LHCN-M2 (cell line): ENCODE measurements at places on chromosomes 13 and 19. TPM values are rescaled to one million over a fixed set of nuclear protein-coding genes. Genes with fewer than 3 reads are reported as not detected.
A peak's percentile ranks its signal among the peaks of the same experiment; 100 is the strongest.

GRCh38 chr13:88840085-88840484 lies 1168.9 kb downstream of the SLITRK5 start:
- no peak for DNase-seq

DNA sequence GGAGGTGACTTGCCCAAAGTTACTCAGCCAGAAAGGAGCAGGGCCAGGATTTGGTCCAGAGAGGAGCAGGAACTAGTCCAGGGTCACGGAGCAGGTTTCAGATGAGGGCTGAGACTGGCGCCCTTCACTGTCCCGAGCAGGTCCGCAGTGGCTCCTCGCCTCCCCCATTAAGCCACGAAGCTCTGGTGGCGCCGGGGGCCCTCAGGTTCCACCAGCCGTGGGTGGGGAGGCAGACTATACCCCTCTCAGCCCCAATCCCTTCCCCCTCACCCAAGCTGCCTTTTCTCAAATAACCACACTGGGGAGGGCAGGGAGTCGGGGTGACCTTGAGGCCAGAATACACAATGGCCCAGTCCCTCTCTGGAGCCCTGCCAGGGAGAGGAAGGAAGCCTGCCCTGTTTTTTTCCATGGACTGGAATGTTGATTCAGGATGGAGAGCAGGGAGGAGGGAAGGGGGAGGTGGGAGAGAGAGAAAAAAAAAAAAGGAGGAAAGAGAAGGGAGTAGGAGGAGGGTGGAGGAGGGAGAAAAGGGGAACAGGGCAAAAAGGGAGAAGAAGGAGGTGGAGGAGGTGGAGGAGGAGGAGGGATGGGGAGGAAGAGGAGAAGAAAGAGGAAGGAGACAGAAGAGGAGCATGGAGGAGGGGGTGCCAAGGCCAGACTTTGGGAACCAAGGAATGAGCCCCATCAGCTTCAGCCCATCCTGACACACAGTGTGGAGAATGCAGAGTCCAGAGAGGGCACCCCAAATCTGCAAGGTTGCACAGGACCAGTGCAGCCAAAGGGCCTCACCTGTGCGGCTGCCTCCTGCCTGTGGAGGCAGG lies 19.7 kb downstream of the CEACAM16 start:
- peak; percentile 51 for DNase-seq

KLF5 gene
- total RNA-seq: 9.7 and 18.6 TPM in 2 replicates

POLR2I gene
- total RNA-seq: 56.0 and 56.1 TPM in 2 replicates

DNA sequence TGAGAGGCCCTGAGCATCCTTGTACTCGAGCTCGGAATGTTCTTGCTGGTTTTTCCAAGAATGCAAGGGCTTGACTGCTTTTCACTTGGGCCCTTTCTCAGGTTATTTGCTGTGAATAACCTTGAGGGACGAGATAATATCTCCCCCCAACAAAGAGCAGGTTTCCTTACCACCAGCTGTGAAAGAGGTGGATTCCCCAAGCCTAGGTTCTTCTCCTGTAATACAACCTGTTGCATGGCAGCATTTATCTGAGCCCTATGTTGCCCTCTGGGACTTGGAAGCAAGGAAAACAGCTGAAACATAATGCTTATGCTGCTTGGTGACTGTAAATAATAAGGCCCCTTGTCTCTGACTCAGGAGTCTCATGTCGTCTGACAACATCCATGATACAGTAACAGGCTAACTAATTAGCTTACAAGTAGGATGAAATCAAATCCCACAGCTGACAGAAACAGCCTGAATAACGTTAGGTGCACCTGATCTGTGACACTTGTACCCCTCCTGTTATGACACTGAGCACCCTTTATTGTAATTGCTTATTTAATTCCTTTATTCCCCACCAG lies 43.6 kb upstream of the RCBTB2 start:
- no peak for DNase-seq

- no peak for DNase-seq
These were observed 199.8 kb downstream of the DNAJC15 start for GRCh38 chr13:43223216-43223615.

MISP gene
- total RNA-seq: 0.46 and 0.58 TPM in 2 replicates

DNA sequence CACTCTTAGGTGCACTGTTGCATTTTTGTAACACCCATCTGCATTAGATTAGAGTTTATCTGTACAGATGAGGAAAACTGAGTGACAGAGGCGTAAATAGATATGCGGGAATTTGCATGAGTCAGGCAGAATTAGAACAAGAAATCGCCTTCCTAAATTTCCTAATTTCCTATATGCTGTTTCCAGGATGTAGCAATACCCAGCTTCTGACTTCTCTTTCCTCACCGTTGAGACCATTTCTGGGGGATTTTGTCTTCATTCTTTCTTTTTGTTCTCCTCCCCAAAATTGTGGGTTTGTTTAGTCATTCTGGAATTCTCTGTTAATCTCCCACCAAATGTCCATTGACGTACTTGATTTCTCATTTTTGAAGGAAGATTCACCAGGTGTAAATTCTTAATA lies 10.6 kb upstream of the ZNF792 start:
- DNase-seq: no peak

GRCh38 chr19:56813531-56813930 lies 27.0 kb downstream of the PEG3 start:
- DNase-seq: no peak

GRCh38 chr13:95235199-95235756 lies 66.0 kb downstream of the ABCC4 start:
- DNase-seq: no peak

DNA sequence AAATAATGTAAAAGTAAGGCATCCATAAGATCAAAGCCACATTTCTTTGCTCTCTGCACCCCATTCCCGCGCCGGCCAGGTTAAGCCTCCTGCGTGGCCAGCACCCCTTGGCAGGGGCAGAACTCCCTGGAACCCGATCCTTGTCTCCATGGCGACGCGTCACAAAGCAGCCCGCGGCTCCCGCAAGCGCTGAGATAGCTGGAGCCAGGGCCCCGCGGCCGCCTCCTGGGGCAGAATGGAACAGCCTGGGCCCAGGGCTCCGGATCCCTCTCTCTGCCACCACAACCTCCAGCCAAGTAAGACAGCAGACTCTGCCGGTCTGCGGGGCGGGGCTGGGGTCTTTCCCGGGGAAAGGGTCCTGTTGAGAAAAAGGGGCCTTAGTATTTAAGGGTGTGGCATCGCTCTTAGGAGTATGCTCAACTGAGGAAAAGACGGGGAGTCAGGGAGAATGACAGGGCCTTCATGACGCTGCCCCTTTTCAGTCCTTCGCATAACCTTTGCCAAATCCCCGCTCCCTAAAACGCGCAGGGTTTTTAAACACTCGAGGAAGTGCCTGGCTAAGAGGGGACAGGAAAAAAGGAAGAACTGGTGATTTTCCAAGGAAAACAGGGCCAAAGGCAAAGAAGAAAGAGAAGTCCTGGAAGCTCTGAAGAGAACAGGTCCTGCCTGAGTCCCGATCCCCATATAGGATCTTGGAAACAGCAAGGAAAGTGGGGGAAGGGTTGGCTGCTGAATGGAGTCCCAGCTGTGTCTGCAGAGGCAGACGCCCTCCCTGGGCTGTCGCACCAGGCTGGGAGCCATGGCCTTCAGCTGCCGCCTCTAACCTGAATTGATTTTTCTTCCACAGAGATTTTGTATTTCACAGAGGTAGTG lies at the start of gene TEX26:
TSS of gene TEX26 (plus strand) at position 176 of the 873 bp plus-strand sequence. CDS start at position 236, 60 bp downstream.
- DNase-seq: no peak

DNA sequence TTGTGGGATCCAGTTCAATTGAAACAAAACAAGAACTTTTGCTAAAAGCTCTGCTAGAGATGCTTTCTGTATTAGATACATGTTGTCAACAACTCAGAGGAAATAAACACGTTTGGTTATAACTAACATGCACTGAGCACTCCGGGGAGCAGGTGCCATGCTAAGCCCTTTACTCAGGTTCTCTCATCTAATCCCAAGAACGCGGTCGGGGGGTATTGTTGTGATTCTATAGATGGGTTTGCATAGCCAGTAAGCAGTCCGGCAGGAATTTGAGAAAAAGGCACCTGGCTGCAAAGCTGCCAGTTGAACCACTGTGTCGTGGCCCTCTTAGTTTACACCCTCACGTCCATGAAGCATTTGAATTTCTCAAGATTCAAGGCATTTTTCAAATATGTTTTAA lies 24.3 kb upstream of the SPACA7 start:
- no peak for DNase-seq

PLIN4 gene
- under 0.01 TPM in 1 of 2 replicates, not detected in the other for total RNA-seq

GRCh38 chr13:100394005-100394695 lies 194.4 kb downstream of the GGACT start:
- DNase-seq: peak; percentile 91
